ENCODE measurements at places on chromosomes 3 and 15. TPM values are rescaled to one million over a fixed set of nuclear protein-coding genes. Genes with fewer than 3 reads are reported as not detected.

THPO gene
- 0.66 TPM for total RNA-seq

CLEC3B gene
- total RNA-seq = 0.25 TPM

PLA2G4D gene
- total RNA-seq = not detected

P3H2 gene
- total RNA-seq = 14.1 TPM

LRRC3B gene
- total RNA-seq = not detected

FGD5 gene
- total RNA-seq = 0.37 TPM

ANKUB1 gene
- not detected for total RNA-seq

KIAA1143 gene
- 17.4 TPM for total RNA-seq

Measured in uterine smooth muscle cell (primary cell).